ENCODE measurements at places on chromosomes 1 and 21.

DNA sequence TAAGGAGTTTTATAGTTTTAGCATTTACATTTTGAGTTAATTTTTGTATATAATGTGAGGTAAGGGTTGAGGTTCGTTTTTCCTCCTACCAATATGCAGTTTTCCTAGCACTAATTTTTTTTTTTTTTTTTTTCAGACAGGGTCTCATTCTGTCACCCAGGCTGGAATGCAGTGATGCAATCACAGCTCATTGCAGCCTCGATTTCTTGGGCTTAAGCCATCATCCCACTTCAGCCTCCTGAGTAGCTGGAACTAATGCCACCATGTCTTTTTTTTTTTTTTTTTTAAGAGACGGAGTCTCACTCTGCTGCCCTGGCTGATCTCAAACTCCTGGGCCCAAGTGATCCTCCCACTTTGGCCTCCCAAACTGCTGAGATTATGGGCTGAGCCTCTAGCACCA lies 2.5 kb upstream of the UBASH3A start:
- H3K27me3 ChIP-seq, result no peaks in the 10 kb centered on the region
- H3K4me3 ChIP-seq, result peak overlapping the region; percentile 63
- H3K36me3 ChIP-seq, result peaks cover 29% of the 10 kb centered on the region
- no peak for DNase-seq

GRCh38 chr21:43812139-43812821 lies 22.9 kb downstream of the RRP1 start:
- H3K36me3 ChIP-seq, result no peaks in the 10 kb centered on the region
- H3K27ac ChIP-seq, result no peak overlapping the region

DNA sequence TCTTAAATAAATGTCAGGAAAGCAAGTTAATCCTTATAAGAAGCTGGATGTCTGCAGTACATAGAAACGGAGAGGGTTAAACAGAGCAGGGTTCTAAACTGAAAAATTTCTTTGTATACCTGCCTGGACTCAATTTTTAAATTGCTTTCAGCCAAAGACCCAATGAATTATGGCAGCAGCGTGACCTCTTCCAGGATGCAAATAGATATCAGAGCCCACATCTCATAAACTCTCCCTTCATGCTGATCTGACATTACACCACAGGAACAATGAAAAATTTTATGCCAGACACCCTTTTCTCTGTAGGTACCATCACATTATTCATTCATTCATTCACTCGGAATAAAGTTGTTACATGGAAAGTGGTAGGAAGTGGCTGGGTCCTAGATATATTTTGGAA lies 236.4 kb downstream of the NUF2 start:
- no peak for DNase-seq
- H3K27ac ChIP-seq, result no peak overlapping the region
- H3K36me3 ChIP-seq, result no peaks in the 10 kb centered on the region
- no peaks in the 10 kb centered on the region for H3K4me1 ChIP-seq
- H3K4me3 ChIP-seq, result no peak overlapping the region

GRCh38 chr1:204287466-204287891 lies 72.2 kb downstream of the PLEKHA6 start:
- no peak for DNase-seq
- no peak overlapping the region for H3K27ac ChIP-seq
- H3K4me3 ChIP-seq, result no peak overlapping the region
- H3K4me1 ChIP-seq, result peaks cover 11% of the 10 kb centered on the region

DNA sequence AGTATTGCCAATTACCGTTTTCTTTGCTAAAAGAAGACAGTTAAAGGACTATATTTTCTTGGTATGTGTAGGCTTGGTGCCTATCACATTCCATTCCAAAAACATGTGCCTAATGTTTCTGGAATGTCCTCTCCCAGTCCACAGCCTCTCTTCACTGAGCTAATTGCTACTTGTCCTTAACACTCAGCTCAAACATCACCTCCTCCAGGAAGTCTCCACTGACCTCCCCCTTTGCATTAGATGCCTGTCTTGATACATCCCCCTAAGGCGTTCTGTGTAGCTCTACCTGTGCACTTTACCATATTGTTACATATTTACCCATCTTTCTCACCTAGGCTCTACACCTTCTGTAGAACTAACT lies 195.6 kb upstream of the CAMK1G start:
- H3K4me1 ChIP-seq, result no peaks in the 10 kb centered on the region
- no peak overlapping the region for H3K4me3 ChIP-seq
- H3K27ac ChIP-seq, result no peak overlapping the region
- peaks cover 3% of the 10 kb centered on the region for H3K27me3 ChIP-seq
- DNase-seq, result no peak
- no peaks in the 10 kb centered on the region for H3K36me3 ChIP-seq

DNA sequence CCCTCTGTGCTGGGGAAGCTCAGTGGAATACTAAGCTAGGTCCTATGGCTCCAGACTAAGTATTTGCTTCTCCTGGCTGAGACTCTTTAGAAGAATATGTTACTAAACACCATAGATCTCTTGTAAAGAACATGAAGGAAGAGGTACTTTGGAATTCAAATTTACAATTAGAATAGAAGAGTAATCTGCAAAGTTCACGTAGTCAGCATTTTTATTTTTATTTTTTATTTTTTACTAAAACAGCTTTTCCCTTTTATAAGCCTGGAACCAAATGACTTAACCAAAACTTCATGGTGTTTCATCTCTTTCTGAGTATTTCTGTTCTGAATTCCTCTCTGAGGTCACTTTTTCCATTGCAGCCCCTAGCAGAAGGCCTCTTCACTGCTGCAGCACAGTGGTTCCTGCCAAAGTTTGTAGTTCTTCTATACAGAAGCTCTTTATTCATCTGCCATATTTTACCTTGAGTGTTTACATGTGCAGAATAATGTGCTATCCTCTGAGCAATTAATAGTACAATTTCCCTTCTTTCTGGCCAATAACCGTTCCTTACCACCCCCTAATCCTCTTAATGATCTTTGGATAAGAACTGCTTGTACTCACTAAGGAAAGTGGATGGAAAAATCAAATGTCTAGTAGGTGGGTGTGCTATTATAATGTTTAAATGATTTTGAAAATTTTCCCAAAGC lies 27.2 kb downstream of the TSEN15 start:
- H3K27me3 ChIP-seq, result no peaks in the 10 kb centered on the region
- DNase-seq, result no peak
- H3K4me1 ChIP-seq, result peaks cover 5% of the 10 kb centered on the region
- H3K27ac ChIP-seq, result no peak overlapping the region

- no peak overlapping the region for H3K27ac ChIP-seq
- no peak overlapping the region for H3K4me3 ChIP-seq
- no peak for DNase-seq
- no peaks in the 10 kb centered on the region for H3K4me1 ChIP-seq
- H3K36me3 ChIP-seq, result no peaks in the 10 kb centered on the region
- H3K27me3 ChIP-seq, result no peaks in the 10 kb centered on the region
These were observed 396.0 kb upstream of the DAB1 start for GRCh38 chr1:57819893-57820292.

- no peak overlapping the region for H3K4me3 ChIP-seq
- no peak overlapping the region for H3K27ac ChIP-seq
- DNase-seq, result no peak
- H3K36me3 ChIP-seq, result no peaks in the 10 kb centered on the region
- H3K27me3 ChIP-seq, result peaks cover 39% of the 10 kb centered on the region
These were observed 9.8 kb downstream of the PLA2G5 start for GRCh38 chr1:20079661-20080305.

DNA sequence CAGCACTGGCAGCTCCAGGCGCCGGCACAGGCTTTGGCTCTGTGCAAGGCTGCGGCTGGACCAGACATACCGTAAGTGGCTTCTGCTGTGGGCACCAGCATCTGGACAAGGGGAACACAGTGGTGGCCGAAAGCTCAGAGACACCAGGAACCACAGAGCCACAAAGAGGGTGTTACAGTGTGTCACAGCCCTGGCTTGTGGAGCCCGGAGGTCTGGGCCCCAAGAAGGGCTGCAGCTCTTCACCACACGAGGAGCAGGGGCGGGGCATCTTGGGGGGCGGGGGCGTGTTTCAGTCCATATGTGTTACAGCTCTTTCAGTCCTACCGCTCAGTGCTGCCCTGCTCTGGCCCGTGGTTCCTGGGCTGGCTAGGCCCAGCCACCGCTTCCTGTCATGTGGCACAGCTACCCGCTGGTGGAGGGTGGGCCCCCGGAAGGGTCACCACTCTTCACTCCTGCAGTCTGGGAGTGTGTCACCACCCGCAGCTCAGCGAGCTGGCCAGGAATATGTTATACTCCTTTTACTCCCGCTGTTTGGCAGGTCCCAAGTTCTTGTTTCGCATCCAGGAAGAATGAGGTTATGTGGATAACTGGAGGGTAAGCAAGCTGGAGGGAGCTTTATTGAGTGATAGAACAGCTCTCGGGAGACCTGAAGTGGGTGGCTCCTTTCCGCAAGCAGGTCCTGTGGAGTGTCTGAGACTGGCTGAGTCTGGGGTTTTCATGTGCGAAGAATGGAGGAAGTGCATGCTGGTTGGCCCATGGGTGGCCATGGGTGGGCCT lies 3.3 kb upstream of the LSM10 start:
- no peaks in the 10 kb centered on the region for H3K27me3 ChIP-seq
- H3K4me3 ChIP-seq, result no peak overlapping the region
- no peaks in the 10 kb centered on the region for H3K36me3 ChIP-seq
- DNase-seq, result peak; percentile 21
- no peak overlapping the region for H3K27ac ChIP-seq
- peaks cover 13% of the 10 kb centered on the region for H3K4me1 ChIP-seq

DNA sequence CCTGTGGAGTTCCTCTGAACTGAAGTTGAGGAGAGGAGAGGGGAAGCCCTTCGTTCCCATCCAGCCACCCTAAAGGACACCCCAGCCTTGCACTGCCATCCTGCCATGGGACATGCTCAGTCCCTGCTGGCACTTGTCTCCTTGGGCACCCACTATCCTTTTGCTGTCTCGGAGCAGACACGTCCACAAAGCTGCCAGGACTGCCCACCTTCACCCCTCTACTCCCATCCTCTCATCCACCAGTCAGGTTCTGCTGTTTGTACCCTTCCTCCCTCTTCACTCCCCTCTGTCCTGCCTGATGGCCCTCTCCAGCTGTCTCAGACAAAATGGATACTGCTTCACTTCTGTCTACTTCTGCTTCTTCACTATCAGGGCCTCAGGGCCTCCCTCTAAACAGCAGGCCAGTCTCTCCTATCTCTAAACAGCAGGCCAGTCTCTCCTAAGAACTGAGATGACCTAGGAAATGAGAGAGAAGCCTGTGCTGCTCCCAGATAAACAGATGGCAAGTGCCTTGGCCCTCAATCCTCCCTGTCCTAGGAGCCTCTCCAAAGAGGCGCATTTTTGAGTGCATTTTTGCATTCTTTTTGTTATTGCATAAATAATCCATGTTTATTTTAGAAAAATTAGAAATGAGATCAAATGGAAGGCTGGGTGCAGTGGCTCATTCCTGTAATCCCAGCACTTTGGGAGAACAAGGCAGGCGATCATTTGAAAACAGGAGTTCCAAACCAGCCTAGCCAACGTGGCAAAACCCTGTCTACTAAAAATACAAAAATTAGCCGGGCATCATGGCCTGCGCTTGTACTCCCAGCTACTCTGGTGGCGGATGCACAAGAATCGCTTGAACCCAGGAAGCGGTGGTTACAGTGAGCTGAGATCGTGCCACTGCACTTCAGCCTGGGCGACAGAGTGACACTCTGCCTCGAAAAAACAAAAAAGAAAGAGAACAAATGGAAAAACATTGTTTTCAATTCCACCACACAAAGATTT lies 4.4 kb upstream of the PYCR2 start:
- H3K27me3 ChIP-seq, result no peaks in the 10 kb centered on the region
- peaks cover 5% of the 10 kb centered on the region for H3K36me3 ChIP-seq
- peak overlapping the region; percentile 85 for H3K27ac ChIP-seq
- peak overlapping the region; percentile 40 for H3K4me3 ChIP-seq

DNA sequence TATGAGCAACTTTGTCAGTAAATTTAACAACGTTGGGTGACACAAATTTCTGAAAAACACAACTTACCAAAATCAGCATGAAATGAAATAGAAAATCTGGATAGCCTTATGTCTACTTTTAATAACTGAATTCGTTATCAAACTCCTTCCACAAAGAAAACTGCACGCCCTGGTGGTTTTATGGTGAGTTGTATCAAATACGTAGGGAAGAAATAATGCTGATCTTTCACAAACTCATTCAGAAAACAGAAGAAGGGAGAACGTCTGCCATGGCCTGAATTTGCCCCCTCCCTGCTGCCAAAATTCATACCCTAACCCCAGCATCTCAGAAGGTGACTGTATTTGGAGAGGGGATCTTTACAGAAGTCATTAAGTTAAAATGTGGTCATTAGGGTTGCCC lies 50.0 kb upstream of the COL18A1 start:
- no peaks in the 10 kb centered on the region for H3K4me1 ChIP-seq
- no peak for DNase-seq
- H3K36me3 ChIP-seq, result no peaks in the 10 kb centered on the region
- no peak overlapping the region for H3K4me3 ChIP-seq
- peaks cover 30% of the 10 kb centered on the region for H3K27me3 ChIP-seq

DNA sequence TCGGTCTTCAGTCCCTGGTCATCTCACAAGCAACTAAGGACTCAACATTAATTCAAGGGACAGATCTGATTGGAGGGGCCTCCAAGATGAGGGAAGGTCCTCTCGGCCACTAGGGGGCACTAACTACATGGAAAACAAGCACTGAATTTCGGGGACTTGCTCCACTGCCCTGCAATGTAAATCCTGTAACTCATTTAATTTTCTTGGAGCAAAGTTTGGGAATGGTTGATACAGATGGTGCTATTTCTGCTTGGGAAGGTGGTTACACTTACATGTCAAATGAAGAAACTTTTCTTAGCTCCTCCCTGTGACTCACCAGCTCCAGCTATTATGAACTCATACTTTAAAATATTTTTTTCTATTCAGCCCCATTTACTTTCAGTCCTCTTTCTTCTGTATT lies 97.4 kb upstream of the KCNJ15 start:
- H3K4me1 ChIP-seq, result no peaks in the 10 kb centered on the region
- H3K4me3 ChIP-seq, result no peak overlapping the region
- H3K36me3 ChIP-seq, result no peaks in the 10 kb centered on the region
- peak; percentile 34 for DNase-seq

DNA sequence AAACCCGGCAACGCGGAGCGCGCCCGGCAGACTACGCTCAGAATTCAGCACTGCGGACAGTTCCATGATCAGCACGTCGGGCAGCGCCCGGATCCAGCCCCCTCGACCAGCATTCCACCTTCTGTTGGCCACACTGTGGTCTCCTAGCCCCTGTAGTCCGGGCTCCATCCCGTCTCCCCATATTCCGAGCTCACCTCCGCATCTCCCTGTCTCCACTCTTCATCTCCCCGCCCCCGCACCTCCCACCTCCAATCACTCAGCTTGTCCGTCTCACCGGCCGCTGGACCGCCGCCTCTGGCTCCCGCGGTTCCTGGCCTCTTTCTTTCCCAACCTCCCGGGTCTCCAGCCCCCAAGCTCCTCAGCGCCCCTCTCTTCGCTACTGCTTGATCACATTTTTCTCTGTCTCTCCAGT lies 500 bp downstream of the EPHA10 start:
- H3K36me3 ChIP-seq, result no peaks in the 10 kb centered on the region
- H3K27ac ChIP-seq, result no peak overlapping the region

Data from T-helper 2 cell treated with Interferon-gamma antibody and Interleukin-4, amounts not matched to agents 5 μg/mL and 100 μg/mL, for 36 hours (primary cell).